Choroid plexus epithelial cell (primary cell): ENCODE measurements at places on chromosomes 5 and 9.

- no peak for DNase-seq
These were observed 17.0 kb upstream of the TNC start for GRCh38 chr9:115134941-115135340.

DNA sequence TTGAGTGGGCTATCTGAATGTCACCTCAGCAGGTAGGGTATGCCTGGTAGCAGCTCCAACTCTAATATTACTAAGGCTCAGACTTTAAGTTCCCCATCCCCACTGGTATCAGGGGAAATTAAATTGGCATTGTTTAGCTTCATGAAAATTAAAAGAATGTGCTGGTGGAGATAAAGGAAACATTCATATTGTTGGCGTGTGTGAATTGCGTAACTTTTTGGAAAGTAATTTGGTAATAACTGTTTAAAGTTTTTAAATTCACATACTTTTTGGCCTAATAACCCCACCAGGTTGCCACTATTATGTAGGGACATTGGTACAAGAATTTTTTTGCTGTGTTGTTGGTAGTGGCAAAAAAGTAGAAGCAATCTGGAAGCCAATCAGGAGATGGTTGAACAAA, 29.4 kb downstream of the TNPO1 start:
- peak; percentile 48 for DNase-seq

GRCh38 chr5:124617787-124618186, 128.7 kb downstream of the ZNF608 start:
- no peak for DNase-seq

- DNase-seq = peak; percentile 46
These were observed 1026.5 kb downstream of the NR2F1-AS1 start for GRCh38 chr5:92554447-92555085.

- peak; percentile 18 for DNase-seq
These were observed at the start of gene DMRT2 for GRCh38 chr9:1050125-1050895. Gene DMRT2 (plus strand): TSS chr9:1050357. CDS start chr9:1051614, 1,257 bp downstream.

- DNase-seq = no peak
These were observed 474.7 kb downstream of the PDE4D start for GRCh38 chr5:59418808-59419207.

DNA sequence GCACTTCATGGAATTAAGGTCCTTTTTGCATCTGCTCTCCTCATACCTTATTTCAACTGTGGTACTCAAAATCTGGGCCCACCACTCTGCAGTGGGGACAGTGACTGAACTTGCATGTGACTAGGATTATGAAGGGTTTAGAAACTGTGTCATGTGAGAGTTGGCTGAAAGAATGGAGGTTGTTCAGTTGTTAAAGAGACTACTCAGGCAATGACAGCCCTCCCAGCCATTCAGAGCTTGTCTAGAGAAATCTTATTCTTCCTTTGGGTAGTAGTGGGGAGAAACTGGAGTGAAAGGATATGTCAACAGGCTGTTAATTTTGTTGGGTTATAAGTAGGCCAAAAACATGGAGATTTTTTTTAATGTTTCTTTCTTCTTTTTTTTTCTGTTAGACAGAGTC, 10.3 kb downstream of the AOPEP start:
- DNase-seq = no peak

- peak; percentile 48 for DNase-seq
These were observed 137.5 kb downstream of the CPLANE1 start for GRCh38 chr5:37111426-37112382.

DNA sequence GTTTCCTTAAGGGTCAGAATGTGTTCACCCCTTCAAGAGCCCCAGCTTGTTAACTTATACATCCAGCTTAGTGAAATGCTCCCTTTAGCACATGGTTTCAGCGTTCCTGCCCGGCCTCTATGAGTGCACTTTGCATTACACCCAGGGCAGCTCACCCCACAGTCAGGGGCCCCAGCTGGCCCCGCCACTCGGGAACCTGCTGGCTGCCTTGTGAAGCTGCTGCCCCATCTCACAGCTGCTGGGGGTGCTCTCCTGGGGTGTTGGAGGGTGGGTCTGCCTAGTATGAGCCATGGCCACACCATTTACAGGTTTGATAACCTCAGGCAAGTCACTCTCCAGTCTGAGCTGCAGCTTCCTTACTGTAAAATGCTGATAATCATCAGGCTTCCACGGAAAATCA, 32.2 kb downstream of the HRH2 start:
- DNase-seq = no peak

- no peak for DNase-seq
These were observed 59.2 kb downstream of the OTULIN start for GRCh38 chr5:14723701-14724132.

DNA sequence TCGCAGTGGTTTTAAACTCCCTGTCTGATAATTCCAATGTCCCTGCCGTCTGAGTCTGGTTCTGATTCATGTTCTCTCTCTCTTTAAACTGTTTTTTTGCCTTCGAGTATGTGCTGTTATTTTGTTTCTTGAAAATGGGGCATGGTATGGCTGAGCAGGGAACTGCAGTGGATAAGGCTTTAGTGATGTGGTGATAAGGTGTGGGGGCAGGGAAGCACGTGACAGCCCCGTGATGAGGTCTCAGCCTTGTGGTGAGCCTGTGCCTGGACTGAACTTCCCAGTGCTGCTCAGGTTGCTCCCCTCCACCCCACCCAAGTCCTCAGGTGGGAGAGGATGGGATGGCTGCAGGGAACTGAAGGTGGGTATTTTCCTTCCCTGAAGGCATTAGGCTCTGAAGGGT, 5.5 kb upstream of the ZNF354B start:
- no peak for DNase-seq

DNA sequence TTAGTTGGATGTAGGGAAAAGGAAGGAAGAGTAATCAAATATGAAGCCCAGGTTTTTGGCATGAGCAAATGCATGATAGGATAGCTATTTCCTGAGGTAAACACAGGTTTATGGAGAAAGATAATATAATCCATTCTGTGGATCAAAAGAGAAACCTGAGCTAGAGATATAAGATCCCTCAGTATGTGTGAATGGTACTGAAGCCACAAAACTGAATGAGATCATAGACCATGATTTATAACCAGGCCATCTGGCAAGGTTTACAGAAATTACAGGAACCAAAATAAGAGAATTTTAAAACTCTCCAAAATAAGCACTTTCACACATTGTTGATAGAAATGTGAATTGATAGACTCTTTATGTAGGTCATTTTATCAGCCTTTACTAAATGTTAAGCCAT, 28.7 kb upstream of the ECM2 start:
- DNase-seq = peak; percentile 20

DNA sequence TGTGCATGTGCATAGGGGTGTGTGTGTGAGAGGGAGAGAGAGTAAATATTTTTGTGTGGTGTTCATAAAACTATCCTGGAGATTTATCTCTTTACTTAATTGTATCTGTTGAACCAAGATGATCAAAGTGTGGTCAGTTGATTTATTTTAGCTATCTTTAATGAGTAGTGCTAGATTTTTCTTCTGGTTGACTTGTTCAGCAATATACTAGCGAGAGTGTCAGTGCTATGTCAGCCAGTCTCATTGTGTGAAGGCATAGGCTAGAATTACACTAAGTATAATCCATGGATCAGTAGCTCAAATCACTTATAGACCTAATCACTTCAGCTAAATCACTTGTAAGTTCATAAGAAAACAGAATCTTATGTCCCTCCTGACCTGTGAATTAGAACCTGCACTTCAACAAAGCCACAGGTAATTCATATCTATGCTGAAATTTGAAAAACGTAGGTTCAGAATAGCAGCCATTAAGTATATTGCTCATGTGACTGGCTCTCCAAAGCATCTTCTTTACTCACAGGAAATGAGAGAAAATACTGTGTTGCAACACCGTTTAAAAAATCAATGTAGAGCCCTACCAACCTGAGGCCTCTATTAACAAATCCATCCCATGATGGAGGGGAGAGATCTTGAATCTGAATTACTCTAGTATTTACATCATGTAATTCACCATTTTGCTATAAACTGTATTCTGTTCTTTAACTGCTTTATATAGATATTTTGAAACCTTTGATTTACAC, 203.1 kb upstream of the ACTBL2 start:
- no peak for DNase-seq

DNA sequence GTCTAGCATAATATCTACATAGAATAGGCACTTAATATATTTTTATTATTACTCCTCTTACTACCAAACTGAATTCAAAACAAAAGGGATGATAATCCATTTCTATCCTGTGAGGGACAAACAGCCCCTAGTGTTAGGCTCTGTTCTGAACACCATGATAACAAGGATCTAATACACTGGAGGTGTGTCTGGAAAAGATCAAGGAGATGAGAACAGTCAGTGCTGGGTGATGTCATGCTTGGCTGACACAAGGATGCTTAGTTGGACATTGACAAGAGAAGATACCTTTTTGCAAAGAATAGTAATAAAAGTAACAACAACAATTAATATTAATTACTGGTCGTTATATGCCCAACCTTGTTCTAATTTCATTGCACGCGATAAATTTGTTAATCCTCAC, 458.7 kb downstream of the EBF1 start:
- no peak for DNase-seq

DNA sequence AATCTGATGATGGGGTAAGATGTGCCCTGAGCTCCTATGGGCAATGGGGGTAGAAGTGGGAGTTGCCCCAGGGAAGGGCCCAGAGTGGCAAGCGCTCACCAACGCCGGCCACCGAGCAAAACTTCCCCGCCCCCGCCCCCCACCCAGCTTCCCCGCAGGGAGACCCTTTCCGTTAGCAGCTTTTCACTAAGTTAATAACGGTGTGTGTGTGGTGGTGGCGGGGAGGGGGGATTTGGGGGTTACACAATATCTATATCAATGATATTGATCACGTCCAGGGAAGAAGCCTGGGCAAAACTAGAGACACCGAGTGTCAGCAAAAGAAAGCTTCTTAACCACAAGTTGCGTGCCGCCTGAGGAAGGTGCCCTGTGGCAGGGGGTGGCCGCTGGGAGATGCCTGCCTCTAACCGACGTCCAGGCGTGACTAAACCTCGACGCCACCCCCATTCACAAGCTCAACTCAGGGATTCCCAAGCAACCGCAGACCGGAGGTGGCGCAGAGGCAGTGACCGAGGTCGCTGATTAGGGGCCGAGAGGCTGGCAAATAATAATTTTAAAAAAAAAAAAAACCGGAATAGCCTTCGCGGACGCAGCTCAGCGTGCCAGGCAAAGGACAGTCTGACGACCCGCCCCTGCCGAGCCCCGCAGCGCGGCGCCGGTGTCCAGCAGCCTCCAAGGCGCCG, 222.6 kb downstream of the MEF2C start:
- DNase-seq = no peak

DNA sequence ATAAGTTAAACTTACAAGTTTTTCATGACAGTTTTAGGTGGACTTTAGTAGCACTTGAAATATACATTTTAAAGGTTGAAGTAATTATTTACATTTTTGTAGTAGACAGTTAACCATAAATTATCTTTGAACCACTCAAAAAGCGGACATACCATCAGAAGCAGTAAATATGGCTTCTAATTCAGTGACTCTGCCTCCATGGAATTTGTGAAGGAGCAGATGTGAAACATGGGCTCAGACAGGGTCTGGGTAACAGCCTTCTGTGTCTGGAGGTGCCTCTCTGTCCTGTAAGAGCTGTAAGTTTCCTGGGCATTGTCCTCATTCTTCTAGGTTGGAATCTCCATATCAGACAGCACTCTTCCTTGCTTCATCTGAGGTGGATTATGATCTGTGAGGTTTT, 12.4 kb downstream of the RLN2 start:
- no peak for DNase-seq

DNA sequence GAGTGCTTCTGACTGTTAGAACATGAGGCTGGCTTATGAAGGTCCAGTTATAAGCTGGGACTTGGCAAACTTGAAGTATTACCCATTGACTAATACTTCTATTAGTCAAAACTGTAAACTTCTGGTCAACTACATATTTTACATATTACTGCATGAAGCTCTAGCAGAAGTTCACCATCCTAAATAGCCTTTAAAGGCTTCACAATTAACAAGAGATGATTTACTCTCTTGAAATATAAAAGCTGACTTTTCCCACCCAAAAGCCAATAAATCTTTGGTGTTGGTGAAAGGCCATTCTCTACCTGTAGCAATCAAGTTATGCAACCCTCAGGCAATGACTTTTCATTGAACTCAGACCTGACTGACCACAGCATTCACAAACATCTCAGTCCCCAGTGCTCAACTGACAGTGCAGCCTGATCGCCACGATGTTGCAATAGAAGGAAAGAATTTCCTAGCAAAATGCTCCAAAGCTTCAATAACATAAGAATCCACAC, 345.6 kb downstream of the EBF1 start:
- DNase-seq = peak; percentile 88
